ENCODE measurements at places on chromosomes 13 and 19.

DNA sequence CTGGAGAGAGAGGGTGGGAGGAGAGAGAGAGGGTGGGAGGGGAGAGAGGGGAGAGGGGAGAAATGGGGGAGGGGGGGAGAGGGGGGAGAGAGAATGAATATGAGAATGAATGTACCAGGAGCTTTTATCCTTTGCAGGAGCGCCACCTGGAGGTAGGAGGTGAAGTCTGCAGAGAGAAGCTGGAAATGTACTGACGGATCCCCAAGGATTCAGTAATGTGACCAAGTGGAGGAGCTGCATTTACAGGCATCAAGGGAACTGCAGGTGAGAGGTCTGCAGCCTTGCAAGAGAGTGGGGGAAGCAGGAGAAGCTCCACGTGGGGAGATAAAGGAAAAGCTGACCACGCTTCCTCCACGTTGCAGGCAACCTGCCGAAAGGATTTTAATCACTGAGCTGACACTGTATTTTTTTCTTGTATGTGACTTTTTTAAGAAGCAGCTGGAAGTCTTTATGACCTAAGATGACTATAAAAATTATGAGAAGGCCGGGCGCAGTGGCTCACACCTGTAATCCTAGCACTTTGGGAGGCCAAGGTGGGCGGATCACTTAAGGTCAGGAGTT is 33.7 kb downstream of the VSTM1 start:
- peak; percentile 61 for DNase-seq

DNA sequence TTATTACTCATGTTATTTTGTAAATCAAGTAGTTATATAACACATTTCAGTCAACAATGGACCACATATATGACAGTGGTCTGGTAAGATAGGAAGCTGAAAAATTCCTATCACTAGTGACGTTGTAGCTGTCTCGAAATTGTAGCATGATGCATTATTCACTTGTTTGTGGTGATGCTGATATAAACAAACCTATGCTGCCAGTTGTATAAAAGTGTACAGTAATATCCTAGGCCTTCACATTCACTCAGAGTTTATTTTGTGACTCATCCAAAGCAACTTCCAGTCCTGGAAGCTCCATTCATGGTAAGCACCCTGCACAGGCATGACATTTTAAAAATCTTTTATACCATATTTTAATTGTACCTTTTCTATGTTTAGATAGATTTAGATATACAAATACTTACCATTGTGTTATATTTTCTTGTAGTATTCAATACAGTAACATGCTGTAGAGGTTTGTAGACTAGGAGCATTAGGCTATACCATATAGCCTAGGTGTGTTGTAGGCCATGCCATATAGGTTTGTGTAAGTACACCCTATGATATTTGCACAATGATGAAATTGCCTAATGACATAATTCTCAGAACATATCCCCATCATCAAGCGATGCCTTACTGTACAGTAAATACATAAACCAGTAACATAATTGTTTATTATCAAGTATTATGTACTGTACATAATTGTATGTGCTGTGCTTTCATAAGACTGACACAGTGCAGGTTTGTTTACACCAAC is 49.3 kb downstream of the IFT88 start:
- peak; percentile 54 for DNase-seq

DNA sequence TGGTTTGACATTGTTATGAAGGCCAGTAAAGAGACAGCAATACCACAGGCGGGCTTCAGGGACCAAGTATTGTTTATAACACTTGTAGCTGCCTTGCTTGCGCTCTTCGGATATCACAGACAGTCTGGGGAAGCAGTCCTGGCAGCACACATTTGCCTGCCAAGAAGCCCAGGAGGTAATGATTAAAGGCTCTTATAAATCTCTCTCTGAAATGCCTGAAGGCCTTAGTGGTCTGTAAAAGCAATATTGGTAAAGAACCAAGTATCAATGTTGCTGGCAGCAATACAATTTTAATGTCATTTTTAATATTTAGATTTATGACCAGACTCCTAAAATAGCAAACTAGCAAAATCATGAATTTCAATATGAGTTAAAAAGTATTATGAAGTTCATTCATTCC is 1312.4 kb downstream of the PCDH9 start:
- DNase-seq = peak; percentile 58

- peak; percentile 58 for DNase-seq
These were observed 3.1 kb downstream of the NCAN start for GRCh38 chr19:19214892-19215291.

DNA sequence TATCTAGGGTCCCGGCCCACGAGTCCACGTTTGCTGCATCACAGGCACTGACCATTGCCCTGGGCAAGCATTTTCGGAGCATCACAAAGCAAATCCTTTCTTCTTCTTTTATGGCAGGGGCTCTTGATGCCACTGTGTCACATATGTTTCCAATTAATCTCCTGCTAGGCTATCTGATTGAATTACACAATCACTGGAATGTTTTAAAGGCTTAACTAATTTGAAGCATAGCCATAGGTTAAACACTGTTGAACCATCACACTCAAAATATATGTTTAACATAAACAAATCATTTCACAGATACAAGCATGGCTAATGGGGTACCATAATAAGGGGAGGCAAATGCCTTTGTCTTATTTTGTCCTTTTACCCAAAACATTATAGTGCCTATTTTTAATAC is 338.3 kb downstream of the POU4F1 start:
- DNase-seq = no peak

DNA sequence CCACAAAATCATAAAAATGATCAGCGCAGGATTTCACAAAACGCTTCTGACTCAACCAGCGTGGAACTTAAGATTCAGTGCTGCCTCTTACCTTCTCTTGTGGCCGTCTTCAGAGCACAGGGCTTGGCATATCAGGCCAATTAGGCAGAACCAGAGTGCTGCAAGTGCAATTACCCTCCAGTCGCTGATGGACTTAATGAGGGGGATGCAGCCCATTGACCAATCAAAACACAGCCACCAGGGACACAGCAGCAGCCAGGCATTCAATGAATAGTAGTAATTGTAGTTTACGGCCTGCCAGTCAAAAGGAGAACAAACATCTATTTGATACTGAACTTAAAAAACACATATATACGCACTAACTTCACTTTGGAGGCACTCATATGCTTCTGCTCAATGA is 38.2 kb downstream of the TMTC4 start:
- no peak for DNase-seq

DNA sequence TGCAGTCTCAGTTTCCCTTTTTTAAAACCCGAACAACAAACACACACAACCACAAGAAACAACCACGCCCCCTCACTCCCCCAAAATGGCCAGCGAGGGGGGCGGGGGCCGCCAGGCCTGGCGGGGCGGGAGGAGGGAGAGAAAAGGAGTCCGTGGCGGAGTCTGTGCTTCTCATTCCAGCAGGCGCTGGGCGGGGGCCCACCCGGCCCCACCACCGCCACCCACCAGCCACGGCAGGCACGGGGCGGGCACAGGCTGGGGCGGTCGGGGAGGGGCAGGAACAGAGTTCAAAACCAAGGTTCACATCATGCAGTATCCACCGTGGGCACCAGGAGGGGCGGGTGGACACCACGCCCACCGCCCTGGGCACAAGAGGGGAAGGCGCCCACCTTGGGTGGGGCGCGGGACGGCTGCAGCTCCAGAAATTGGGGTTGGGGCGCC is 12.9 kb downstream of the DPF1 start:
- no peak for DNase-seq

DNA sequence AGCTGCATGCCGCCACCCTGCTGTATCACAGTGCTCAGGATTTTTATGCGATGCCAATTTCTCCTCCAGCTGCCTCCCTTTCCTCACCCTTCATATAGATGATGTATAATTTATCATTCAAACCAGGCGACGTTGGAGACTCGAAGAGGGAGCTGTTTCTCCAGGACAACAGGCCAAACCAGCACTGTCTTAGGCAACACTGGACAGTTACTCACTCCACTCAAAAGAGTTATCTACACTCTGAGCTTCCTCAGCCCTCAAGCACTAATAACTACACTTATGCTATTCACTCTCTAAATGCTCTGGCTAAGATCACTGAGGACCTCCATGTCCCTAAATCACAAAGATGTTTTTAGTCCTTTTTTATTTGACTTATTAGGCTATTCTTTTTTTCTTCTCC is 87.3 kb upstream of the RFC3 start:
- no peak for DNase-seq

DNA sequence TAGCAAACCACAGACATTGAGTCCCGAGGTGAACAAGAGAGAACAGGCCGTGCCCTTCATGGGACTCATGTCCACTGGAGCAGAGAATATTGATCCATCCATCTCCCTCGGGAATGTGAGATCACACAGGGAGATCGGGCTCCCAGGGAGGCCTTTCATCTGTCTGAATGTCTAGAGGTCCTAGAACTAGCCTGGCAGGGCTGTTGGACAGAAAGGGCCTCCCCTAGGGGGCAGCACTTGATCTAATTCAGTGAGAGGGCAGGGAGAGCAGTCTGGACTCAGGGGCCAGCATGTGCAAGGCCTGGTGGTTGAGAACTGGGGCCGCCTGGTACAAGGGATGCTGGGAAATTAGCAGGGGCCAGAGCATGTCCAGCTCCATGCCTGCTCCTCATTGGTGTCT is 4.3 kb downstream of the RUVBL2 start:
- DNase-seq = peak; percentile 61

GRCh38 chr19:51821456-51821855 is 26.5 kb downstream of the FPR3 start:
- DNase-seq = no peak

DNA sequence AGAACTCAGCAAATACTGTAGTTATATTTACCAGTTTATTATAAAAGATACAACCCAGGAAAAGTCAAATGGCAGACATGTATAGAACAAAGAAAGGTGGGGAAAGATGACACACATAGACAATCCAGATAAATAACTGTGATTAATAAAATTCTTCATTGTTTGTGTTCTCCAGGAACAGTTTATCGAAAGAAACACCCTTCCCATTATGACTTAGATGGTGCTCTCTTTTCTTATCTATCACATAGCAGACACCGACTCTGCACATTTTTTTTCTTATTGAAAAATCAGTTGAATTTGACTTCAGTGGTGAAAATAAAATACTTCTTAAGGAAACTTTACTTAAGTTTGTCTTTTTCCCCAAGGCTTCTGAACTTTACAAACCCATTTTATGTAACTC is 6.2 kb downstream of the ZNF708 start:
- no peak for DNase-seq

GRCh38 chr13:79451500-79451962 is 29.4 kb upstream of the NDFIP2 start:
- peak; percentile 87 for DNase-seq

DNA sequence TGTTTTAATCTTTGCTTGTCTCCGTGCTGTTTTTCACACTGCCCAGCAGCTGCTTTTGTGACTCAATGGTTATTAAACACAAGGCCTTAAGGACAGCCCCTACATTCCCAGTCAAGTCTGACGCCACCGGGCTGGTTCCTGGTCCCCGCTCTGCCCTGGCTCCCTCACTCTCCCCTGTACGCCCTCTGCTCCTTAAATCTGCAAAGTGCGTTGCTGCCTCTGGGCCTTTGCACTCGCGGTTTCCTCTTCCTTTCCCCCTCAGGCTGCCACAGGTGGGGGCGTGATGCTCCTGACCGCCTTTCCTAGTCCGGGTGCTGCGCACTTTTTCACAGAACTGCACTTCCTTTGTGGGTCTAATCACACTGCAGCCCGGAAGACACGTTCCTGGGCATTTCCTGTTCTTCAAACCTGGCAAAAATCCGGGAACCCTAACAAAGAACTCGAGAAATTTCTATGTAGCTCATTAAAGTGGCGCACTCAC is 25.6 kb downstream of the NOSIP start:
- DNase-seq = no peak

DNA sequence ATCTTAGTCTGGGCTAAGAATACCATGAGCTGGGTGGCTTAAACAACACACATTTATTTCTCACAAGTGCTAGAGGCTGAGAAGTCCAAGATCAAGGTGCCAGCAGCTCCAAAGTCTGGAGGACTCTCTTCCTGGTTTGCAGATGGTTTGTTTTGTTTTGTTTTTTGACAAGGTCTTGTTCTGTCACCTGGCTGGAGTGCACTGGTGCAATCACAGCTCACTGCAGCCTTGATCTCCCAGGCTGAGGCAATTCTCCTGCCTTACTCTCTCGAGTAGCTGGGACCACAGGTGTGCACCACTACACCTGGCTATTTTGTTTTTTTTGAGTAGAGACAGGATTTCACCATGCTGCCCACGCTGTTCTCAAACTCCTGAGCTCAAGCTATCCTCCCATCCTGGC is 15.5 kb downstream of the APLP1 start:
- no peak for DNase-seq

GRCh38 chr13:40420160-40420740 is 246.2 kb downstream of the FOXO1 start:
- no peak for DNase-seq

- DNase-seq = peak; percentile 87
These were observed 104.7 kb downstream of the RGCC start for GRCh38 chr13:41562083-41562482.

GRCh38 chr19:7997809-7998480 is 7.5 kb downstream of the ELAVL1 start:
- DNase-seq = no peak

DNA sequence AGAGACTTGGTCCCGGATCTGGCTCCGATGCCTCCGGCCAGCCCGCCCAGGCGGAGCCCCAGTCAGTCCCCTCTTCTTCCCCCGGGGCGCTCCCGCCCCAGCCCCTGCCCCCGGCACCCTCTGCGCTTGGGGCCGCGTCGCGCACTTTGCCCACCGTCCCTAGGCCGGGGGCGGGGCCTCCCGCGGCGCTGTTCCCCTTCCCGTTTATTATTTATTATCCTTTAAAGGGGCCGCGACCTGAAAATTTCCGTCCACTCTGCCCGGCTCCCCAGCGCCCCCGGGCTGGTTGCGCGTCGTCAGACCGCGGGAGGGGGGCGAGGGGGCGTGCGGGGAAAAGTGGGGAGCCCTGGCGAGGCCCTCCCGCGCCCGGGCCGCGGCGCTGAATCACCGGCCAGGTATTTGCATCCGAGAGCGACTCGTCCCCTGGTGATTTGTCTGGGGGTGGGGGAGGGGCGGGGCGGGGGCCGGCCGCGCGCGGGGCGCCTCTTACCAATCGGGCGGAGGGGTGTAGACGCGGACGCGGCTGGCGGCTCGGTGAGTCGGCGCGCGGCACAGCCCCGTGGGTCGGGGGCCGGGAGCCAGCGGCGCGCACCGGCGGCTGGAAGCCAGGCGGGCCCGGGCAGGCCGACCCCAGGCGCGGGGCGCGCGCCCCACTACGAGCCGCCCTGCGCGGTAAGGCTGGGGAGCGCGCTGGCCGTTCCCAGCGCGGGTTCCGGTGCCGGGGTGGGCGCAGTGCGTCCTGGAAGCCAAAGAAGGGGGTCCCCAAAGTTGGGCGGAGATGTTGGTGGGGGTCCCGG is at the start of gene ARID3A:
Gene ARID3A (plus strand): TSS at position 510 of the 797 bp plus-strand sequence. CDS start 3,494 bp downstream, outside the sequence.
- DNase-seq = peak; percentile 85
